Stimulated activated CD4-positive, alpha-beta T cell treated with anti-CD3 and anti-CD28 coated beads, Interleukin-1b, Interleukin-23, amount 100 ng/mL, for 4 hours (primary cell): ENCODE measurements at places on chromosomes 2 and 18.

GRCh38 chr2:72143441-72144273 lies 4.0 kb downstream of the CYP26B1 start:
- no peak for DNase-seq

- no peak for DNase-seq
Measured at GRCh38 chr2:163182764-163183354, 344.3 kb upstream of the KCNH7 start.

- no peak for DNase-seq
Measured at GRCh38 chr2:144248350-144249034, 271.4 kb downstream of the ZEB2 start.

- no peak for DNase-seq
Measured at GRCh38 chr2:46810195-46810594, 105.4 kb downstream of the MCFD2 start.

DNA sequence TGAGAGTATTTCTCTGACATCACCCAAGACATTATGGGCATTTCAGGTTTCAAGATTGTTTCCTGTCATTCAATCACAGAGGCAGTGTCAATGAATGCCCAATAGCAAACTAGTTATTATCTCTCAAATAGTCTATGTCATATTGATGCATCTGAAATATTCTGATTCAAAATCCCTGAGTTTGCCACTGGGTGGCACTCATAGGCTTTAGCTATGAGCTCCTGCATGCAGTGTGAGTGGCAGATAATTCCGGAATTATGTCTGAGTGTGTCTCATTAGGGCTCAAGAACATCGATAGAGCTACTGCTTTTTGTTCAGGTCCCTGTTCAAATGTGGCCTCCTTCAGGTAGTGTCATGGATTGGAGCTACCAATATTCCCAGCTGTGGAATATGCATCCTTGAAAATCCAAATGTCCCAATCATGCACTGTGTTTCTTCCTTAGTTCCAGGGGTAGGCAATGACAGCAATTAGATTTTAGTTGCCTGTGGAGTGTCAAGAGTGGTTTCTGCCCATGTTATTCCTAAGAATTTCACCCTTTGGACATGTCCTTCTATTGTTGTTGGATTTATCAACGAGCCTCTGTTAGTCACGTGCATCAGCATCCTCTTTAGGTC lies 7.8 kb upstream of the OR6B3 start:
- DNase-seq, result no peak

DNA sequence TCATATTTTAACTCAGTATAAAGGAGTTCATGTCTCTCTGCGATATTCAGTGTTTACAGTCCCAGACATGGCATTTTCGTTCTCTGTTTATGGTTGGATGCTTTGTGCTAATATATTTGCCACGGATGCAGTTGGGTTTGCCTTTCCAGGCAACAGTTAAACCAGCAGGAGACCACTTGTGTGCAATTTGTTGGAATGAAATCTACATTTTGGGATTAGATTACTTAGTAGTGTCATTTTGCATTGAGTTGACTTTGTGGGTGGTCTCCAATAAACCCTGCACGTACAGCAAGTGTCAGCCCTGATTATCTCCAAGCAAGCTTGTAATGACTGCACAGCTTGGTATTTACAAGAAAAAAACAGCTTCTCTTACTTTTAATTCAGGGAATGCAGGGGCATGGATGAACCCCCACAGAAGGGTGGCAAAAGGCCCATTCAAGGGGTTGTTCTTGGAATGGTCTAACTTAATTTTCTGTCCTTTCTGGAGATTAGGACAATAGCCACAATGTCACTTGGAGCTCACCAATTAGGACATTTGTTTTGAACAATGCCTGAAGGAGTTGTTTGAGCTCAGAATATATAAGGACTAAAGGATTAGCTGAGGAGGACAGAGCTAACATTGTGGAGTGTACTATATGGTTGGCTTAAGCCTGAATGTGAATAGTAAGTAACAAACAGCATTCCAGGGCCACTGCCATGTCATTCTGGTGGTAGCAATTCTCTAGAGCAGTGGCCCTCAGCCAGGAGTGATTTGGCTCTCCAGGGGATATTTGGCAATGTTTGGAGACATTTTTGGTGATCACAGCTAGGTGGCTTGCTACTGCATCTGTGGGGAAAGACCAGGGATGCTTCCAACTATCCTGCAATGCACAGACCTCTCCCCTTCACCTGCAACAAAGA lies 121.5 kb downstream of the SLC4A3 start:
- no peak for DNase-seq

DNA sequence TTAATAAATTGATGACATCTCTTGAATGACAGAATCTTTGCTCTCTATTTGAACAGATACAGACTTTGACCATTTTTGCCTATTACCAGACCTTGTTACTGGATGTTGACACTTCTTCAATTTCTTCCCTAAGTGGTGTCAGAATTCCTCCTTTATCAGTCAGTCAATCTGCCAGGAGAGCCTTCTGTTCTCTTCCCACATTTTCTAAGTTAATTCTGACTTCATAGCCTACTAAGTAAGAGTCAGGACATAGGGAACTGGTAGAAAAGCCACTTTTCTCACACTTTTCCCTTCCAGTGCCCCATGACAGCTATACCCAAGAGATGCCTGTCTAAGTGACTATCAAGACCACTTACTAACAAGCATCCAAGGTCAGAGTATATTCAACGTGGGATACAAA lies 1187.5 kb upstream of the NXPH2 start:
- no peak for DNase-seq

DNA sequence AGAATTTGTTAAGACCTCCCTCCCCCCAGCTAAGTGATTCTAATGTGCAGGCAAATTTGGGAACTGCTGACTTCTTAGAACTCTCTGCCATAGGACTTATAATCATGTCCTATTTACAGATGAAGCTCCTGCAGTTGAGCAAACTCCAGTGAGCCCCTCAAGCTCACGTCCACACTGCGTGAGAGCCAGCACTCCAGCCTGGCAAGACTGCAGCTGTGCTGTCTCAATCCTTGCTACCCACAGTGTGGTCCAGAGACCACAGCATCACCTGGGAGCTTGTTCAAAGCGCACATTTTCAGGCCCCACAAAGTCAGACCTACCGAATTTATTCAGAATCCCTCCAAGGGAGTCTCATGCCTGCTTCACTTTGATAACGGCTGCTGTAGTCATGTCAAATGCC lies 243.2 kb upstream of the RAB12 start:
- DNase-seq, result no peak

- DNase-seq, result no peak
Measured at GRCh38 chr18:39732918-39733317, 2167.3 kb upstream of the CELF4 start.

DNA sequence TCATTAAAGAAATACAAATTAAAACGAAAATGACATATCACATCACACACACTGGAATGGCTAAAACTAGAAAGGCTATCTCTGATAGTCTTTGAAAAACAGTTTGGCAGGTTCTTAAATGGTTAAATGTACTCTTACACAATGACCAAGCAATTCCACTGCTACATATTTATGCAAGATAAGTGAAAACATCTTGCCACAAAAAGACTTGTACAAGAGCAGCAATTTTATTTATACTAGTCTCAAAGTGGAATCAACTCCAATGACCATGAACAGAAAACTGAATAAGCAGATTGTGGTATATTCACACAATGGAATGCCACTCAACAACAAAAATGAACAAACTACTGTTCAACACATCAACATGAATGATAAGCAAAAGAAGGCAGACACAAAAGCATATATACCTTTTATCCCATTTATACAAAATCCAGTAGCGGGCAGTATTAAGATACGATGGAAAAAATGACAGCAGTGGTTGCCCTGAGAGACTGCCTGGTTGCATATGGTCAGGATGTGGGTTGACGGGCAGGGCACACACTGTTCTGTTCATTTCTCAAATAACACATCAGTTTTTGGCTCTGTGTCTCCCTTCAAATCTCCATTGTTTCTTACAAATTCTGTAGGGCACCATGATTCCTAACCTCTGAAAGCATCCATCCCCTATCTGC lies 25.4 kb downstream of the SP100 start:
- peak; percentile 20 for DNase-seq
